ENCODE measurements at places on chromosomes 7 and 10.

GRCh38 chr7:98930921-98931320, 52.6 kb downstream of the TRRAP start:
- DNase-seq = peak; percentile 59

DNA sequence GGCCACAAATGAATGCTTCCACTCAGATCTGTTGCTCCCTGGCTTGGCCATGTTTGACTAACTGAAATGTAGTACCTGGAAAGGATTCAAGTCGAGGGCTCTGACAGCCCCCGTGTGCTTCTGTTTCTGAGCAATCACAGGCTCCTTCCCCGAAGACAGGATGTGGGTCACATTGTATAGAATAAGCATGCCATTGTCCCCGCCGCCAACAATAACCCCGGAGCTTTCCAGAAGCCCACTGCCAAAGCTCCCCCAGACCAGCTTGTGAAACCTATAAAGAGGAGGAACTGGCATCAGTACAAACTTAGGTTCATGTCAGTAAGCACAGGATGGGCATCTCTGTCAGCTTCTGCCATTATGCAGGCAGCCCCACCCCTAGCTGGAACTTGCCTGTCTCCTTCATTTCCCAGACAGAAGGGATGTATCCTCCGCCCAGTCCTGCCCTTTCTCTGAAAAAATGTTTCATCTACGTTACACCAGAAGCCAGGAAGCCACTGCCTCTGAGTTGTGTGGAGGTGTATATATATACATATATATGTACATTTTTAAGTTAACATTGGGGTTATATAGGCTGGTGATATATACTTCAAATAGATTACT, 10.3 kb downstream of the SEC31B start:
- DNase-seq = peak; percentile 91

DNA sequence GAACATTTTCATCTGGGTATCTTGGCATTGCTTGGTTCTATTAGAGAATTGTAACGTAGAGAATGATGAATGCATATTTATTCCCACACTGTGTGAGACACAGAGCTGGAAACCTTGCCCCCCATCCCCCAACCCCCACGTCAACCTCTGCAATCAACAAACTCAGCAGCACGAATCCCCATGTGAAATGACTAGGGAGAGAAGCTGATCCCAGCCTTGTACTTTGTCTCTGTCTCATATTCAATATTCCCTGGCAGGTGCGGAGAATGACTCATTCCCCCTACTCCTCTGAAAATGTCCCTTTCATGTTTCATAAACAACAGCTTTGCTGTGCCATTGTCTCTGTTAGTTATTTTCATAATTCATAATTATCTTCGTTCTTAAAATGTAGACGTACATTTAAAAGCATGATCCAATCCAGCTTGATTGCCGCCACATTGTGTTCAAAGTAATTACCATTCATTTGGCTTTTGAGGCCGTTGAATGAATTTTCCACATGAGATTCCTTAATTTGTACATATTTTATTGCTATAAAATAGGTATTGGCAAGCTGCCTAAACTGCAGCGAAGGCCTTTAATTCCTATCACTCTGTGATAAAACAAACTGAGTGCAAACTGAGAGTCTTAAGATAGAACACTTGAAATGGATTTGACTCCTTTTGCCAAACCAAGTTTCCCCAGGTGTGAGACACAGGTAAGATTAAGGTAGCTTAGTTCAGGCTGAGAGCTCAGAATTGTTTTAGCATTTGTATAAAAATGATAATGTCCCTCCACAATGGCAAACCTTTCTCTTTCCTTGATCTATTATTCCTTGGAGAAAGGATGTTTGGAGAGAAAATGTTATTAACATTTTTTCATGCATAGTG, 920.2 kb downstream of the TYW1 start:
- no peak for DNase-seq

DNA sequence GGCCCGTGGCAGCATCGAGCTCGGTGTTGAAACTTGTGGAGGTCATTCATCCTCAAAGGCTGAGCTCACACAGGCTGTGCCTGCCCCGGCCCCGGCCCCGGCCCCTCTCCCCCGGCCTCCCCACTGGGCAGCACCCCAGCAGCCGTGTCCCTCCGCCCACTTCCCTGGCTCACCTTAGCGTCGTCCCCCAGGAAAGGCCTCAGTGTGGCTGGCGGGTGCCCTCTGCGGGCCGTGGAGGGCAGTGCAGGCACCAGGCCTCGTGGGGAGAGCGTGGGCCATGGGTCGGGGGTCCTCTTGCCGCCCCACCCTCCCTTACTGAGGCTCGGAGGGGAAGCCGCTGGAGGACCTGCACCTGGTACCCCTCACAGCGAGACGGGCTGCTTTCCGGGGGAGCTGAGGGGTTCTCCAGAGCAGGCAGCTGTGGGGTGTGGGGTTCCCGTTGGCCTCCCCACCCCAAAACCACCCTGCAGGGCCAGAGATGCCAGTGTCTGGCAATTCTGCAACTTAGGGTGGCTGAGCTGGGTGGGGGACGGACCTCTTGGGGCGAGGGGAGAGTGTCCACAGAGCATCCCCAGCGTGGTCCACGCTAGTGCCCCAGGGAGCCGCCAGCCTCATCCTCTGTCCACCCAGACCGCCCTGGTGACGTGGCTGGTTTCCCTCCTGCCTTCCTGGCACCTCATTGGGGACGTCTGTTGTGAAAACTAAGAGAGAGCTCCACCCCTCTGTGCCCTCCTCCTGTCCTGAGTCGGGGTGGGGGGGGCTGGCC, 44.2 kb upstream of the DPYSL4 start:
- DNase-seq = peak; percentile 63

DNA sequence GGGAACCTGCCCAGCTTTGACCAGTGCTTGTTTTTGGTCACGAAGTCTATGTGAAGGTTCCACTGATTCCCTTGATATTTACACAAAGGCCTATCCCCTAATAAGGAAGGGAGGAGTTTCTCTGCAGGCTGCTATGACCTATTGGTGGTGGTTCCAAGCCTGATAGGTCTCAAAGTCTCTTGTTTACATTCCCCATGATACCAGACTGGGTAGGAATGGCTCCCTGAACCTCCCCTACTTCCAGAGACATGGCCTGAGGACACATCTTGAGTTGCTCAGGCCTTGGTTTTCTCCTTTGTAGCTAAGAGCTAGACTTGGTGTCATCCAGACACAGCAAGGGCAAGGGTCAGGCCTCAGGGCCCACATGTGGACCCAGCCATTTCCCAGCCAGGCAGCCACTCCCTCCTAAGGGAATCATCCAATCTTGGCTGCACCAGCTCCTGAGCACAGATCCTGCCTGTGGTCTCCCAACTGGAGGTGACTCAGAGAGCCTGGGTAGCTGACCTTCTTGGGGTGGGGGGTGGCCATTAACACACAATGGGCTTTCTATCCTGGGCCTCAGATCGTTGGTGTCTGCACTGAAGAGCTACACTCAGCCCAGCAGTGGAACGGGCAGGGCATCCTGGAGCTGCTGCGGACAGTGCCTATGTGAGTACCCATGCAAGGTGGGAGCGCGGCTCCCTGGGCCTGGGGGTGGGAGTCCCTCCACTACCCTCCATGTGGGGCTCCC, 51.0 kb upstream of the TRIM8 start:
- no peak for DNase-seq

- no peak for DNase-seq
Observed at GRCh38 chr10:34811126-34811967, 3.7 kb downstream of the PARD3 start.

- no peak for DNase-seq
Observed at GRCh38 chr7:130374507-130374906, 5.8 kb upstream of the CPA1 start.

GRCh38 chr7:120628251-120628650, 229.7 kb downstream of the TSPAN12 start:
- DNase-seq = no peak

- peak; percentile 27 for DNase-seq
Observed at GRCh38 chr7:159034394-159034793, 110.3 kb downstream of the VIPR2 start.

DNA sequence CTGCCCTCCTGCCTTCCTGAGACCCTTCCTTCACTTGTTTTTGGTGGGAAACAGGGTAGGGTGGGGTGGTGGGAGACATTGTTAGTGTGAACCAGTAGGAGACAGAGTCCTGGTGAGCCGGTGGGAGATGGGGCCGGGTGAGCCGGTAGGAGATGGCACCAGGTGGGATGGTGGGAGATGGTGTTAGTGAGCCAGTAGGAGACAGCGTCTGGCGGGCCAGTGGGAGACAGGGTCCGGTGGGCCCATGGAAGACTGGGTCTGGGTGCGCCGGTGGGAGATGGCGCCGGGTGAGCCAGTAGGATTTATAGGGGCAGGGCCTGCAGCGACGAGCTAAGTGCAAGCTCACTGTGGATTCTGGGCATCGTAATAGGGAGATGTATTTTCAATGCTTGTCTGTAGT, 116.8 kb downstream of the TRRAP start:
- no peak for DNase-seq

Measured in activated CD8-positive, alpha-beta memory T cell treated with anti-CD3 and anti-CD28 coated beads, Interleukin-2, amount 10 ng/mL, durations not matched to agents 7 days and 5 days (primary cell).